Nephron progenitor cell (in vitro differentiated cells): ENCODE measurements at places on chromosomes 6 and 20.

GRCh38 chr6:130557481-130558112 lies 191.8 kb downstream of the TMEM200A start:
- no peak for DNase-seq

- DNase-seq: no peak
Observed at GRCh38 chr20:38129893-38130609, 35.0 kb downstream of the TGM2 start.

DNA sequence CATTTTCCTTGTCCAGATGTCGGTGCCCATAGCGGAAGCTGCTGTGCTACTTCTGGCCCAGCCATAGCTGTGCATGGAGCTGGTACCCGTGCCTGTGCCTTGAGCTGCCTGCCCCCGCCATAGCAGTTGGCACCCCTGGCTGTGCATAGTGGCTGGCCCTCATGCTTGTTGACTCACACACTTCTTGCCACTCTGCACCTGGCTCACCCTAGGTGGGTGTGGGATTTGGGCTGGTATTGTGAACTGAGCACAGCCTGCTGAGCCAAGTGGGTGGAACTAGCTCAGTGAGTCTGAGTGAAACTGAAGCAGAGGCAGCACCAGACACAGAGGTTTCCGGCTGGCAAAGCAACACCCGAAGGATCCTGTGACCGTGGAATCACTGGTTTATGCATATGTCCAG lies 689.5 kb upstream of the EYS start:
- DNase-seq: no peak

DNA sequence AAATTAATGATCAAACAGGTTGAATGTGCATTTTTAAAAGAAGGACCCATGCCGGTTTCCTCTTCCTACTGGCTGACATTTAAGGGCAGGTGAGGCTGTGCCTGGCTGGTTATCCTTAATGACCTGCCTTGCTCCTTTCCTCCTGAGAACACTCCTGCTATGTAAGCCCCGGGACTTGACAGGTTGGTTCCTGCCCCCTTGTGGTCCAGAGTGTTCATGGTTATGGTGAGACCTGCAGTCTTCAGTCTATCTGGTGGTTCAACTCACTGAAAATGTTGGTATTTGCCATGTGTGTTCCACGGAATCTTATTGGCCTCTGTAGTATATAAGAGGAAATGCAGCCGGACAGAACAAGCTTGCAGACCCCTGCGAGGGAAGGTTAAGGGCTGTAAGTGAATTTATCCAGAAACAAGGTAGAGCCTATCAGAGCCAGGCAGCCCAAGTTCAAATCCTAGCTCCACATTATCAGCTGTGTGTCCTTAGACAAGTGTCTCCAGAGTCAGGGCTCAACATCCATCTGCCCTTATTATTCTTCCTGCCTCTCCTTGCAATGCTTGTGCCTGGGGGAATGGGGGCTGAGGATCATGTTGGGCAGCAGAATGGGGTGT lies 5.2 kb upstream of the BPIFA3 start:
- peak; percentile 49 for DNase-seq

- no peak for DNase-seq
Observed at GRCh38 chr20:35820715-35821114, 48.9 kb downstream of the PHF20 start.

DNA sequence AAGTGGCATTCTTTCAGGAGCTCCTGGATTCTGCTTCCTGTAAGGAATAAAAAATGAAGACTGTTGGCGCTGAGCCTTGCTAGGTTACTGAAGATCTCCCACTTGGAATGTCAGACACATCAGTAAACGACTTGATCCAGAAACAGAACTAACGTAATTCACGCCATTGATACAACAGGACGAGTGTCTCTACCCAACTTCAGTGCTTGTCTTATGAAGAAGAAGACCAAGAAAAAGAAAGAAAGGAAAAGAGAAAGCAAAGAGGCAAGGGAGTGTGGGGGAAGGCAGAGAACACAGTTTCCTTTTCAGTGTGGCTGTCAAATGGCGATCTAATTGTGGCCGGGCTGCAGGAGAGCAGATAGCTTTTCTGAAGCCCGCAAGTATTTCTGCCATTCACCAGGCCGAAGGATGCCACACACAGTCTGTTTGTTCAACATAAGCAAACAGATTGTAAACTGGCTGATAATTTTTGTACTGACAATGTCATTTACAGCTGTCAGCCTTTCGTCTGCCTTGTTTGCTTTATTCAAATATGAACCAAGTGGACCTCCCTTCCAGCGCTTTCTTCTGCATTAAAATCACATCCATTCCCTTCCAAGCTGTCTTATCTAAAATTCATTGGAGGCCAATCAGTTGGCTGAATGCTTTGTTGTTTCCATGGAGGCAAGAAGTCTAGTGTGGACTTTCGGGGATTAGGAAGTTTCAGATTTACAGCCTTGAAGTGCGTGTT lies 180.6 kb downstream of the FOXA2 start:
- no peak for DNase-seq

DNA sequence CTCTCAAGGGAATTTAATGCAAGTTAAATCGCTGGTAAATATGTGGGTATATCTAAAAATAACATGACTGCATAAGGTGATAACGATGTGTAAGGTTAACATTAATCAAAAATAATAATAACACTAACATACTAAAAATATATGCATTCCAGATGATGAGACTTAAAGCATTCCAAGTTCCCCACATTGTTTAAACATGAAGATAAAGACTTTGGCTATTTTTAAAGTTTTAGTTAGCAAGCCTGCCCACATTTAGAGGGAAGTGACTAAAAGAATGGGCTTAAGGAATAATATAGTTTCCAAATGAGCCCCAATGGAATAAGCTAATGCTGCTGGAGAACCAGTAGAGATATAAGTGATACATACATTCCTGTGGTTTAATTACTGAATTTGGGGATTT lies 941.3 kb downstream of the TBC1D32 start:
- DNase-seq: no peak

DNA sequence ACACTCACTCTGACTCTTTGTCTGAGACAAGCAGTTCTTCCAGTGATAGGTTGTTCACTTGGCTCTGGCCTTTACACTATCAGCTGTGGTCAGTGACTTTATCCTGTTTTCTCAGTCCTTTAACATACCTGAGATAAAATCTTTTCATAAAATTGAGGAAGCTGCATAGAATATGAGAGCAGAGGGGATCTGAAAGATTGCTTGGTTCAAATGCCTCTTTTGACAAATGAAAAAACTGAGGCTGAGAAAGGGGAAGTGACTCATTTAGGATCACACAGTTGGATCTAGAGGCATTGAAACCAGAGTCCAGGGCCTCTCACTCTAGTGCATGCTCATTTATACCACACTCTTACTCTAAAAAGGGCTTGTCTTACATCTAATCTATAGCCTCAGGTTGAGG lies 277.0 kb upstream of the TBX18 start:
- no peak for DNase-seq

DNA sequence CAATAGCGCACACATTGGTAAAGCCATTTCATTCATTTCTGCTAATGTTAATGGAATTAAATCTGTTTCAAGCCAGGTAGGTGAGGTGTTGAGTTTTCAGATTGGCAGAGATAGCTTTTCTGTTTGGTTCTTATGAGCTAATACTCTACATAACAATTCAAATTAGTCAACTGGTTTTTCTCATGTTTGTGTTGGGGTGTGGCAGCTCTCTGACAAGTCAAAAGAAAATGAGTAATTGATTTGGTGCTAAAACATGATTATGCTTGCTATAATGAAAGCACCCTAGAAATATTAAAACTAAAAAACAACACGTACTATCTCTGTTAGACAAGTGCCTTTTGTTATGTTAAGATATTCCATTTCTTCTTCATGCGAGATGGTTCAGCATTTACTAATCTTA lies 13.6 kb downstream of the PPP1R14C start:
- no peak for DNase-seq

- DNase-seq: no peak
Observed at GRCh38 chr6:148708707-148709106, 38.1 kb upstream of the UST start.

DNA sequence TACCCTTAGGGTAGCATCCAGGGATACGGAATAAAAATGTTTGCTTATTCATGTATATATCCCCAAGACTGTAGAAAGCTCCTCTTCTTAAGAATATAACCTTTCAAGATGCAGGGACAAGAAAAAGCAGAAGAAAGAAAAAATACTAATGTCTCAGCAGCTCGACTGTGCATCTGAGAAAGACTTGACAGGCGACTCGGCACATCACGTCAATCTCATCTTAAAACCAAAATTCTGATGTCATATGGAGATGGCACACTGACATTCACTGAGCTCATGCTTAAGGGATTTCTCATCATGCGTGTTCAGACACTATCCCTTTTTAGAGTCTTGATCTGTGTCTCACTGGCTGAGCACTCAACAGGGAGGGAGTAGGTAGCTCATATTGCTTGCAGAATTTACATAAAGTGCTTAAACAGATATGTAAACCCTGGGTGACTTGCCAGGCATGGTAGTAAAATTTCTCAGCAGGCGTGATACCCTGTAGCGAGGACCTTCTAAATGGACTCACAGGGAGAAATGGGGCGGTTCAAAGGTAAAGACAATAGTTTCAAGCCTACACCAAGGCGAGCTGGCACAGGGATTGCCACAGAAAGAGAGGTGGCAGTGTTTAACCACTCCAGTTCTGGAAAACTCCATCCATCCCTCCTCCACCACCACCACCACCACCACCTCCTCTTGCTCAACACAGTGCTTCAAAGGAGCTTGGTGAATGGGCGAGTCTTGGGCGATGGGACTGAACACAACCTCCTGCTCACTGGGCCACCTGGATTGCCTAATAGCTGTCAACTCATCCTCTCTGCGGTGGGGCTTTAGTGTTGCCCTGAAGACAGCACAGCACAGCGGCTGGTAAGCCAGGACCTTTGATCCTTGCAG lies 330.5 kb downstream of the TFAP2A start:
- DNase-seq: no peak

DNA sequence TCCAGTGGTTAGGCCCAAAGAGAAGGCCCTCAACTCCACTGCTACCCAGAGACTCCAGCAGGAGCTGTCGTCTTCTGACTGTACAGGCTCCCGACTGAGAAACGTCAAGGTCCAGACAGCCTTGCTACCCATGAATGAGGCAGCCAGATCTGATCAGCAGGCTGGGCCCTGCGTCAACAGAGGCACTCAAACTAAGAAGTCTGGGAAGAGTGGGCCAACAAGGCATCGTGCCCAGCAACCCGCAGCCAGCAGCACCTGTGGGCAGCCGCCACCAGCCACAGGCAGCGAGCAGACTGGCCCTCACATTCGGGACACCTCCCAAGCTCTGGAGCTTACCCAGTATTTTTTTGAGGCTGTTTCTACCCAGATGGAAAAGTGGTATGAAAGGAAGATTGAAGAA lies 8.1 kb downstream of the LYRM2 start:
- no peak for DNase-seq

GRCh38 chr20:45863543-45864470 lies 6.4 kb downstream of the ZSWIM3 start:
- DNase-seq: no peak

DNA sequence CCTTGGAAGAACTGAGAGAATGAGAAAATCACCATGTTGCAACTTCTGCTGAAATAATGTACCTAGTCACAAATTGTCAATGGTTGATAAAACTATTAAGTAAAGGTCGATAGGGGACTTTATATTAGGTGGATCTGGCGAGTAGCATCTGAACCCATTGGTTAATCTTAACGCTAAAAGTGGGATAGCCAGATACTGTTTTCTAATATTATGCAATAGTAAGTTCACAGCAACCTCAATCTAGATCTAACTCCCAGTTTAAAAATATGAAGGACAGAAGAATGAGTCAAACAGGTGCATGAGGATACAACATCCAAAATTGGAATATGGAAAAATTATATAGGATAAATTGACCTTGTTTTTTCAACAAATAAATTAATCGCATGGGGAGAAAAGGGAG lies 18.8 kb downstream of the PSMF1 start:
- DNase-seq: no peak

DNA sequence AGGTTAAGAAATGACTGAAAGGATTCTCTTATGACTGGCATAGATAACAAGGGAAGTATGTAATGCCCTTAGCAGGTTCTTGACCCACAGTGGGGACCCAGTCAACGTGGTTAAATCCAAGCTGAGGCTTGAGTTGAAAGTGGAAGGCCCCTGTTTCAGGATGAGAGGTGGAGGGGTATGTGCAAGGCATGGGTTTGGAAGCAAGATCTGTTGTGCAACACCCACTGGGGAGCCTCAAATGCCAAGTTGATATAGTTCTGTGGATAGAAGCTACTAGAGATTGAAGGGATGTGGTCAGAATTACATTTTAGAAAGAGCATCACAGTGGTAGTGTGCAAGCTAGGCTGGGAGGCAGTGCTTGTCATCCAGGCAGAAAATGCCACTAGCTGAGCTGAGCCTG lies 5.1 kb downstream of the PABPC1L start:
- no peak for DNase-seq

DNA sequence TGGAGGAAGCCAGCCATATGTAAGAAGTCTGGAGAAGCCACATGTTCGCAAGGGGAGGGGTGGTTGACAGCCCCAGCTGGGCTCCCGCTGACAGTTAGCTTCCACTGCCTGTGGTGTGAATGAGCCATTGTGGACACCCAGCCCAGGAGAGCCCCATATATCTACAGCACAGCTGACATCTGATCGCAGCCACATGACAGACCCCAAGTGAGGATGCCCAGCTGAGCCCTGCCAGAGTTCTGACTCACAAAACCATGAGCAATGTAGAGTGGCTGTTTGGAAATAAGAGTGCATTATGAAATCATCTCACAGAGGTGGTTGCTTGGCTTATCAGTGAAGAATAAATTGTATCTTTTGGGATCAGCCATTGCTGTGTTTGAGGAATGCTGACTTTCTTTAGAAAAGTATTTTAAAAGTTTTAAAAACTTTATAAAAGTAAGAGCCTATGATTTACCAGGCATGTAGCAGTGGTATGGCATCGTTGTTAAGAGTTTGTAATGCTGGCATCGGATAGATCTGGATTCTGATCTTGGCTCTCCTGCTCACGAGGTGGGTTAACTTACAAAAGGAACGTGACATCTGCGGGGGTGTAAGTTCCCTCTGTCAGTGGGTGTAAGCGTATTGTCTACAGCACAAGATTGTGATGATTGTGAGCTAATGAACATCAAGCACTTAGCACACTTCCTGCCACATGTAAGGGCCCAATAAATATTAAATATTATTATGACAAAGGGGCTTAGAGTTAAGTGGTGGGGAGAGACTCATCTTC lies 24.1 kb downstream of the CFAP61 start:
- DNase-seq: no peak

DNA sequence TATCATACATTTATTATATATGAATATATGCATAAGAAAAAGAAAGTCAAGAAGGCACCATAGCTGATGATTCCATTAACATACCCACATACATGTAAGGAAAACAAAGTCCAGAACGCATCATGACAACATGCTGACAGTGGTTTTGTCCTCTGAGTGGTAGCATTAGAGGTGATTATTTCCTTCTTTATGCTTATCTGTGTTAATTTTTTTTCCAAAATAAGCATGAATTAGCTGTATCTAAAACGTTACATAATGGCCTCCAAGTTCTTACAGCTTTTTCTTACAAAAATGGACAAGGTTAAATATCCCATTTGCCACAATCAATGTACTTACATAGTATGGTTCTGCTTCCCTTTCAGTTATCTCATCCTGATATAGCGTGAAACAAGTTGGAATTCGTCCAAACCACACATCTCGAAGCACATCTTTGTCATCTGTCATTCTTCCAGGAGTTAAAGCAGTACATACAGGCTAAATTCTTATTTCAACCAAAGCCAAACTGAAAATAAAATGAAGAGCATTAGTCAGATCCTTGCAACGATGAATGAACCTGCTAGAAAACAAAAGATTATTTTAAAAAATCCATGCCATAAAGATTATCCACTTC lies 9.7 kb downstream of the ATG5 start:
- DNase-seq: no peak

- no peak for DNase-seq
Observed at GRCh38 chr20:62507991-62508640, 32.3 kb upstream of the GATA5 start.
